ENCODE measurements at places on chromosomes 6 and 20.

GRCh38 chr20:4898282-4899244 lies 102.7 kb downstream of the SLC23A2 start:
- no peak for DNase-seq

- DNase-seq = no peak
These were observed 4.4 kb upstream of the HMGN3 start for GRCh38 chr6:79238919-79239318.

GRCh38 chr20:60583741-60584140 lies 625.5 kb downstream of the CDH26 start:
- no peak for DNase-seq

DNA sequence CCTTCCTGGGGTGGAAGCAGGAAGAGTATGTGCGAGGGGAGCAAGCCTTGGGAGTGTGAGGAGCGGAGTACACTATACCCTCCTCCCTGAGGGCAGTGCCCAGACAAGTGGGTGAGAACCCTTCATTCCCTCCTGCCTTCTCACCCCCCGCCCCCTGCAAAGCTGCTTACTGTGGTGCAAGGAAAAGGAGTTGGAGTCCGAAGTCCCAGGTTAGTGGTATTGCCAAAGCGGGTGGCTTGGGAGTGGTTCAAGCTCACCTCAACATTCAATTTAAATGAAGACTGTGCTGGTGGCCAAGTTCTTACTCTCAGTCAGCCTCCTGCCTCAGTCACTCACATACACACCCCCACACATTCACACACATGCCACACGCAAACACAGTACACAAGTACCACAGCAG lies 74.7 kb upstream of the PRDM1 start:
- no peak for DNase-seq

- no peak for DNase-seq
These were observed 162.0 kb upstream of the RNF217 start for GRCh38 chr6:124800222-124800621.

DNA sequence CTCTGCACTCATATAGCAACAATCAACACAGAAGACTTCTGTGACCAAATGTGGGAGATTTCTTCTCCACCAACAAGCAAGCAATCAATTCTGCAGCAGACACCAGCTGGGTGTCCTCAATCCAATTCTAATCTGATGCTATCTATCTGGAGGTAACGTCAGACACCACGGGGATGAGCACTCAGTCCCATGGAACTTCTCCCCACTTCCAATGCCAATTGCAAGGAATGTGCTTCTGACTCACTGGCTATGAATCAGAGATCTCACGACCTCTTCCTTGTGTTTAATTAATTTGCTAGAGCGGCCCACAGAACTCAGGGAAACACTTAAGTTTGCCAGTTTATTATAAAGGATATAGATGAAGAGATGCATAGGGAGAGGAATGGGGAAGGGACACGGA lies 103.5 kb upstream of the SIRPG start:
- no peak for DNase-seq

- DNase-seq = no peak
These were observed 146.4 kb downstream of the AKAP7 start for GRCh38 chr6:131281471-131282270.

DNA sequence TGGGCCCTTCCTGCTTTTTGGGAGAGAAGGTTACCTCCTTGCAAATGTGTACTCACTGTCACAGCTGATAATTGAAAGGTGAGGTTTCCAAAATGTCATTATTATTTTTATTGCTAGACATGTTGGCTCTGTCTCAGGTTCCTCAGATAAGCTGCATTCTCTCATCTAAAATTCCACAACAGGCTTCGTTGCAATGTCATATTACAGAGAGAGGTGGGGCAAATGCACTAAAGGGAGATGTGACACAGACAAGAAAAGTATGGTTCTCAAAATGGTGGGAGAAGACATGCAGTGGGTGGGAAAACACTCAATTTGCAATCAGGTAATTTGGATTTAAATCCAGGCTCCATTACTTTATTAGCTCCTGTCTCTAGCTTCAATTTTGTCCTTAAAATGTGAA lies 256.4 kb upstream of the POU3F2 start:
- DNase-seq = no peak

DNA sequence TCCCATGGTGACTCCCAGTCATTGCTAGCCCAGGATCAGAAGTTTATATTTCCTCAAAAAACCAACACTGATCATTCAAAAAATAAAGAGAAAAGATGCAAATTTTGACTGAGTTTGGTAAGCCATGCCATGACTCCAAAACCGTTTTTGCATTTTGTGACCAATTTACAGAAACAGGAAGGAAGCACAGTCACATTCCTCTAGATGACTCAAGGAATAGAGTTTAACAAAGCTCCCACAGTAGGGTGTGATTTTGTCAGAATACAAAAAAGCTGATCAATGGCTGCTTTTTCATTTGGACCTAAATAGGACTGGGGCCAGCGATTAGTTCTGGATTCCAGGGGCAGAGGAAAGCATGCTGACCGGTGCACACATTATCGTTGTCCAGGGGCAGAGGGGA lies 179.4 kb upstream of the AFDN start:
- no peak for DNase-seq

GRCh38 chr6:28747631-28748157 lies 176.1 kb downstream of the TRIM27 start:
- no peak for DNase-seq
